Cortex of kidney (tissue), 1 donor: ENCODE measurements at places on chromosomes 1 and 21.

GRCh38 chr1:164563721-164564360, 4.9 kb downstream of the PBX1 start:
- DNase-seq = no peak

GRCh38 chr1:226551299-226551698, 2.7 kb downstream of the STUM start:
- DNase-seq = no peak

- no peak for DNase-seq
These were observed 6.4 kb downstream of the FCRL2 start for GRCh38 chr1:157770442-157771043.

GRCh38 chr1:10736634-10737586, 59.5 kb downstream of the CASZ1 start:
- DNase-seq = no peak

DNA sequence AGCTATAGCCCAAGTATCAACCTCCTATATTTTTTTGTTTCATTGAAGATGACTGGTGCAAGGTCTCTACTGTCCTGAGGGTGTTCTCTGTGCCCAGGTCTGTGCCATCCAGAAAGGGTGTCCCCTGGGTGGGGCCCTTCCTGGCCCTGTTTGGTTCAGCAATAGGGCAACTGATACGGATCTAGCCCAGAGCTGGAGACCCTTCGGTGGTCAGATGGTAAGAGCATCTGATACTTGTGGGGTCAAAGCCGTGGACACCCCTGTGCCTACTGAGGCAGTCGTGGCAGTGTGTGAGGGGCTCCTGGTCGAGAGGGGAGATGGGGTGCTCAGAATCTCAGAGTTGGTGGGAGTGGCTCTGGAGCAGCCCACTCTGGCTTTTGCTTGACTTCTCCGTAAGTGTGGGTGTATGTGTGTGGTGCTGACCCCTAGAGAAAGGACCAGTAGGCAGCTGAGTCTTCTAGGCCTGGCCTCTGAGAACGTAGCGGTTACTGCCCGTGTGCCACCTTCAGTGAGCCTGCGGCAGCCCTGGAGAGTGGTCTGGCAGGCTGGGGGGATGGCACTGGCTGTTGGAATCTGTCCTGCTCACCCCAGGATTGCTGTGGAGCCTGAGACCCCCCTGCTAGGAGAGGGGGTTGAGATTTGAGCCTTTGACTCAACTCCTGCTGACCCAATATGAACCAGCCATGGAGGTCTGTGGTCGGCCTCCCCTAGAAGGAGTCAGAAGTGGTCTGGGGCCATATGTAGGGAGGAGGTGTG, 2.7 kb downstream of the AMPD2 start:
- DNase-seq = no peak

- no peak for DNase-seq
These were observed 43.9 kb upstream of the SAMSN1 start for GRCh38 chr21:14589855-14590563.

GRCh38 chr1:231203259-231204057, 37.6 kb upstream of the GNPAT start:
- DNase-seq = no peak

DNA sequence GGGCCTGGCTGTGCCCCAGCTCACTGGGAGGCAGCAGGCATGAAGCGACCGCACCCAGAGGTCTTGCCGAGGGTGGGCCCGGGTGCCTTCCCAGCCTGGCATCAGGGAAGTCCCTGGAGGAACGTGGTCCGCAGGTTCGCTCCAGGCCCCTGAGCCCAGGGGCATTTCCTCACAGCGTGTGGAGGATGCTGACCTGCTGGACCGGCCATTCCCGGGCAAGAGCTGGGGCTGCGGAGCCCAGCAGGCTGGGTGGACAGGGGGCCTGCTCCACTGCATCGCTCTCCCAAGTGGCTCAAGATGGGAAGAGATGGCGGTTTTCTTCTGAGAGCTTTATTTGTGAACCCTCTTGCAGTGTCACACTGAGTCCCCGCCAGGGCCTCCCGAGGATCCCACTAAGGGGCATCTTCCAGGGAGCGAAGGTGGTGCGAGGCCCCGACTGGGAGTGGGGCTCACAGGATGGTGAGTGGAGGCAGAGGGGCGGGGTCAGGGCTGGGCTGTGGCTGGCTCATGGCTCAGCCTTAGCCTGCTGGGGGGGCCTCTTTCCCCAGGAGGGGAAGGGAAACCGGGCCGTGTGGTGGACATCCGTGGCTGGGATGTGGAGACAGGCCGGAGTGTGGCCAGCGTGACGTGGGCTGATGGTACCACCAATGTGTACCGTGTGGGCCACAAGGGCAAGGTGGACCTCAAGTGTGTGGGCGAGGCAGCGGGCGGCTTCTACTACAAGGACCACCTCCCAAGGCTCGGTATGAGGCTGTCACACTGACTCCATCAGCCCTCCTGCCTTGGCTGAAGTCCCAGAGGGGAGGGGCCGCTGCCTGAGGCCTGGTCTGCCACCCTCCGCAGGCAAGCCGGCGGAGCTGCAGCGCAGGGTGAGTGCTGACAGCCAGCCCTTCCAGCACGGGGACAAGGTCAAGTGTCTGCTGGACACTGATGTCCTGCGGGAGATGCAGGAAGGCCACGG, 7.2 kb upstream of the MMP23B start:
- no peak for DNase-seq

- no peak for DNase-seq
These were observed 44.8 kb downstream of the NRDC start for GRCh38 chr1:51833700-51834099.

GRCh38 chr1:61204528-61204927, 122.2 kb downstream of the NFIA start:
- DNase-seq = no peak

DNA sequence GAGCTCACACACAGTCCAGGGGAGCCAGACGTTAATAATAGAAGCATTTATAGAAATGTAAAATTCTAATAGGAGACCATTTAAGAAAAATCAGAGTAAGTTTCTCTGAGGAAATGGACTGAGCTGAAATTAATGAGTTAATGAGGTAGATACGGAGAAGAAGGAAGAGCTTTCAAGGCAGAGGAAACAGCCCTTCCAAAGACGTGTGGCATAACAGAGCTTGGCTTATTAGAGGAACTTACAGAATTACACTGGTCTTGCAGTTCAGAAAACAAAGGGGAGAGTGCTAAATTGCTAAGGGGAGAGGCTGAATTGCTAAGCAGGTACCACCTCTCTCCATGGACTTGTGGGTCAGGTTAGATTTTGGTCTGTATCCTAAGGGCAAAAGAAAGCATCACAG, 8.2 kb upstream of the PIGK start:
- no peak for DNase-seq

DNA sequence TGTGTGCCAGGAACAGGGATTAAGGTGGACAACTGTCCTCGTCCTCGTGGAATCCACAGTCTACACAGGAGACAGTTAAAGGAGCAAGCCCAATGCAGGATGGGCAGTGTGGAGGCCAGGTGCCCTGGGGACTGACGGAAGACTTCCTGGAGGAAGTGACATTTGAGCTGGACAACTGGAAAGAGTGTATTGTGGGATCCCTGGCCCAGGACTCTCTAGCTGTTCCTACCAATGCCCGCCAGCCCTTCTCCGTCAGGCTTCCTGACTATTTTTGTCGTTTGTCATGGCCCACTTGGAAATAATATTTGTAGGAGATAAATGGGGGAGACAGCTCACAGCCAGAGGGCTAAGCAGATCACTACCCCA, 235.3 kb downstream of the TOMM20 start:
- DNase-seq = no peak

- no peak for DNase-seq
These were observed 193.8 kb downstream of the AK5 start for GRCh38 chr1:77475641-77476040.

GRCh38 chr1:192555399-192555798, 20.2 kb upstream of the RGS1 start:
- no peak for DNase-seq

DNA sequence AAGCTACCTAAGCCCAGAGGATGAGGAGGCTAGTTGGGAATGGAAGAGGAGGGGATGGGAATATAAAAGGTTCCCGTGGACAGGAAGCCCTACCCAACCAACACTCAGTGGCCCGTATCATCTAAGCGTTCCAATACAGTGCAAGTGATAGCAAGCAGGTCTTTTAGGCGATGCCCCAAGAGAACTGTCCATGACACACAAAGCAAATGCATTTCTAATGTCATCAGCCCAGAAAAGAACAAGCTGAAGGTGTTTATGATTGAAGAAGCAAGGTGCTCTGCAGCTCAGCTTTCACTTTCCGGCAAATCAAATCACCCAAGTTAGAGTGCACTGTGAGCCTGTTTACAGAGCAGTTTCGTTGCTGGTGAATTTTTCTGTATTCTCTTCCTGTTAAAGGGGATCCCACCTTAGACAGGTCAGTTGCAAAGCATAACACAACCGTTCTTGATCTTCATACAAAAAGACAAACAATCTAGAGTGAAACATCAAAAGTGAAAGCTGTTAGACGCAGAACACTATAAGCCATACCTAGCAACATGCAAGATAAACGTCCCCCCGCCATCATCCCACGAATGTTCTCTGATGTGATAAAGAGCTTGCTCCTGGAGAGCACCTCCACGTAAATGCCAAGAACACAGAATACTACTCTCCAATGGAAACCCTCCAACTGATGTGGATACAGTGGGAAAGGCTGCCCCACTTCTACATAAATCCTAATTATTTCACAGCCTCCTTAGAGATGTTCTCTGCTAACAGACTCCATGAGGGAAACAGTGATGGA, 54.0 kb downstream of the PGBD5 start:
- DNase-seq = no peak

- no peak for DNase-seq
These were observed 22.6 kb downstream of the PLPPR5 start for GRCh38 chr1:98981917-98982513.

- DNase-seq = no peak
These were observed 60.1 kb downstream of the TMCO4 start for GRCh38 chr1:19739628-19740027.

- DNase-seq = no peak
These were observed 120.7 kb downstream of the CNIH3 start for GRCh38 chr1:224736619-224737352.

DNA sequence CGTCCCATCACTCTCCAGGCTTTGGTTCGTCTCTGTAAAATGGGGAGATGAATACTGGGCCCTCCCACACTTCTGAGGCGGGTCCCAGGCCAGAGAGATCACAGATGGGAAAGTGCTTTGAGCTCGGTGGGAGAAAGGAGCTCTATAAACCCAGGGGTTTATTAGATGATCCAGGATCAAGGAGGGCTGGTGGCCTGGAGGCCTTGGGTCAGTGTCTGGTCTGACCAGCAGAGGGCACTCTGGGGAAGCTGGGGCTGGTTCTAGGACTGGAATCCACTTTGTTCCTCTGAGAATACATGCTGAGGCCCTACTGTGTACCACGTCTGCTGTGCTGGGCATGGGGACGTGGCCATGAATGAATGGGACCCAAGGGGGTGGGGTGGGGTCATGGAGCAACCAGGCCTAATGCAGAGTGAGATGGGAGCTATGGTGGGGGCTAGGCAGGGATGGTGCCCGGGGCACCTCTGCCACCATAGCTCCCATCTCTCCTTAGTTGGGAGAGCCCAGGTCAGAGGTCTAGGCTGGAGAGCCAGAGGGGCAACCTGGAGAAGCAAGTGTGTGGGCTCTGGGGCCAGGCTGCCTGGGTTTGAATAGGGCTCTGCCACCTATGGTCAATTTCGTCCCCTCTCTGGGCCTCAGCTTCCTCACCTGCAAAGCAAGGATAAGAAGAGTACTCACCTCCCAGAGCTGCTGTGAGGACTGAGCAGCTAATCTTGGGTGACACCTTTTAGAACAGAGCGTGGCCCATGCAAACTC, 9.0 kb upstream of the FAM131C start:
- DNase-seq = no peak

DNA sequence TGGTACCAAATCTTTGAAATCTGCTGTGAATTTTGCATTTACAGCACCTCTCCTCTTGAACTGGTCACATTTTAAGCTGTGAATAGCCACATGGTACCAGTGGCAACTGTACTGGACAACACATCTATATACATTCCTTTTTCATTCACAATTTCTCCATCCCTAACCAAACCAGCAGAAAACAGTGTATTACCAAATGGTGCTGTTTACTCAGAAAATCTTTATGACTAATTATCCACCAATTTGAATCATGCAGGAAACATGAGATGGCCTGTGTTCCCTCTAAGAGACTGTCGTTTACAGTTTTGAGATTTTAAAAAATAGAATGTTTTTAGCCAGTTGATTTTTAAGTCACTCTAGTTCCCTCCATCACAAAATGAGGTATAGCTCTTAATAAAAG, 17.6 kb upstream of the CCT8 start:
- DNase-seq = no peak

DNA sequence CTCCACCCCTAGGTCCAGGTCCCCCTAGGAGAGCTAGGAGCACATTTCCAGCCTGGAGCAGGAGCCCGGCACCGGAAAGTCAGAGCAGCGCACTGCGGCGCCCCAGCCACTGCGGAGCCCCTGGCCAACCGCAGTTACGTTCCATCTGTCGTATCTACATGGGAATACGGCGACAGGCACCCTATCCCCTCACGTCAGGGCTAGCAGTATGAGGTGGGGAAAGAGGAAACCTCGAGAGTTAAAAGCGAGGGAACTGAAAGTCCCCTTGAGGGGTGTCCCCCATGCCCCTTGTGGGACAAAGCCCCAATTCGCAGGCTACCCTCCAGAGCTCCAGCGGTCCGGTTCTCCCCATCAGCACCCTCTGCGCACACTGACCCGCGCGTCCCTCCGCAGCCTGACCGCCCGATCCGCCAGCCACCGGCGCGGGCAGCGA, 995 bp downstream of the COLGALT2 start:
- DNase-seq = no peak

DNA sequence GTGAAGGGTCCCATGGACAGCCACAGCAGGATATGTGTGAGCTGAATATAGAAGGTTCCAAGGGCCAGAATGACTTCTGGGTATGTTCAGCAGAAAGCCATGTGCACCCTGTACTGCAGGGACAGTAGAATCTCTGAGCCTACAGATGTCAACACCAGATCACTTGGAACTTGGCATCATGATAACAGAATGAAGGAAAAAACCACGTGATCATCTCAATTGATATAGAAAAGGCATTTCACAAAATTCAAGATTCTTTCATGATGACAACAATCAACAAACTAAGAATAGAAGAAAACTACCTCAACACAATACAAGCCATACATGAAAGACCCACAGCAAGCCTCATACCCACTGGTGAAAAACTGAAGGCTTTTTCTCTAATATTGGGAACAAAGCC, 885 bp upstream of the KRTAP12-2 start:
- no peak for DNase-seq

- no peak for DNase-seq
These were observed 446.1 kb downstream of the SIPA1L2 start for GRCh38 chr1:232183802-232184201.
